ENCODE measurements at places on chromosomes 7 and 10. TPM values are rescaled to one million over a fixed set of nuclear protein-coding genes. Genes with fewer than 3 reads are reported as not detected.

The TMEM176A gene
- not detected for total RNA-seq

The IDI2 gene
- not detected for total RNA-seq

The ANKRD2 gene
- total RNA-seq = not detected

The ARHGEF35 gene
- total RNA-seq = 3.5 TPM

The AKR1C4 gene
- not detected for total RNA-seq
